ENCODE measurements at places on chromosomes 7 and 10.
A peak's percentile ranks its signal among the peaks of the same experiment; 100 is the strongest.

- DNase-seq: no peak
Observed at GRCh38 chr10:90930971-90931871, 10.3 kb upstream of the ANKRD1 start.

DNA sequence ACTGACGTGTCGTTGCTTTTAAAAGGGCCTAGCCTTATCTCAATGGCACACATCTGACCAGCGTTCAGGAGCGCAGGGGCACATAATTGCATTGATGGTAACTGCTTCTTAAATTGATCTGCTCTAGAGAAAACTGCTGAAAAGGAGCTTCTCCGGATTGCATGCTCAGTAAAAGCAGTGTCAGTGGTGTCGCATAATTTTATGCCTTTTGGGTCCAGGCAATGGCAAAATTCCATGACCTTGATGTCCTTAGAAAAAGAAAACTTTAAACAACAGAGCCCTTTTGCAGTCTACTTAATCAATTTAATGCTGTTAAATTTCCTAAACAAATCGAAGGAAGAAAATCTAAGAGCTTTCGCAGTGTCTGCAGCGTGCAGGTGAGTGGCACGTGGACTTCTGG, 75.7 kb downstream of the PTPRE start:
- DNase-seq: no peak

DNA sequence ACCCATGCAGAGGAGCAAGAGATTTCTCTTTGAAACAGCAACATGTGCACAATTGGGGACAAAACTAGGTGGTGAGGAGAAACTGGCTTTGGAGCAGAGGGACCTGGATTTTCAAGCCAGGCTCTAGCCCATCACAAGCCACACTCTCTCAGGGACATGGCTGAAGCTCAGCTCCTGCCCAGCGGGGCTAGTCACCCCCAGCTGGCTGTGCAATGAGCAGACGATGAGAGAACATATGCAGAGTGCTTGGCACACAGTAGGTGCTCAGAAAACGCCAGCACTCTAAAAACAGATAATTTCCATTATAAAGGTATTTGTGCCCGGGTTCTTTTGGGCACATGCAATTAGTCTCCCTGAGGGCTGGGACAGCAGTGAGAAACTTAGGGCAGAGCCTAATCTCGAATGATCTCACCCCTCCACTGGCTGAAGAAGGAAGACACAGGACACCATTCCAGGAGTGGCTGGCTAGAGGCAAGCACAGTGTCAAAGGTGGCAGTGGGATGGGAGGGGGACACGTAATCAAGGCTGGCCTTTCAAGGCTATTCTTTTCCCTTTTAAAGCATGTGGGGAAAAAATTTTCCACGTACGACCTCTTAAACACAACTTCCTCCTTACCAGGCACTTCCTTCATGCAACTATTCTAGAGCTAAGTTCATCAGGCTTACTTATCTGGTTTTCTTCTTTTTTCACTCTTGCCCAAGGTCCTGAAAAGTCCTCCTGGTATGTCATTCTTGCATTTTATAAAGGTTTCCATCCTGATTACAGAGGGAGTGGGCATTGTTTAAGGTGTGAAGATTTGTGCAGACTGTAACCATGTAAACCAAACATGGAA, 15.1 kb downstream of the FAM53B start:
- DNase-seq: no peak

DNA sequence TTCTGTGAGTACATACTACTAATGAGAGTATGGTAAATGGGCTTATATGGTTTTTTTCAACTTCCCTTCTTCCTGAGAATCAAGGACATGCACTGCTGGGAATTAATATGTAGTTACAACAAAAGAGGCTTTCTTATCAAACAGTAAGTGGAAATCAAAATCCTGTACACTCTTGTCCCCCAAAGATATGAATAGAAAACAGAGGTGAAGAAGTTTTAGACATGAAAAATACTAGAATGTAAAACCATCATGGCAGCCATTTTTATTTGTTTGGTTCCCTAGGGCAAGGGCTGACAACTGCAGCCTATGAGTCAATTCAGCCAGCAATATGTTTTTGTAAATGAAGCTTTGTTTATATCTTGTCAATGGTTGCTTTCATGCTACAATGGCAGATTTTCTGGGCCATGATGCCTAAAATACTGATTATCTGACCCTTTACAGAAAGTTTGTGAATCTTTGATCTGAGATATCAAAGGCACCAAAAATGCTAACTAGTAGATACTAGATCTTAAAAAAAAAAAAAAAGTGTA, 422.4 kb downstream of the PARD3 start:
- no peak for DNase-seq

DNA sequence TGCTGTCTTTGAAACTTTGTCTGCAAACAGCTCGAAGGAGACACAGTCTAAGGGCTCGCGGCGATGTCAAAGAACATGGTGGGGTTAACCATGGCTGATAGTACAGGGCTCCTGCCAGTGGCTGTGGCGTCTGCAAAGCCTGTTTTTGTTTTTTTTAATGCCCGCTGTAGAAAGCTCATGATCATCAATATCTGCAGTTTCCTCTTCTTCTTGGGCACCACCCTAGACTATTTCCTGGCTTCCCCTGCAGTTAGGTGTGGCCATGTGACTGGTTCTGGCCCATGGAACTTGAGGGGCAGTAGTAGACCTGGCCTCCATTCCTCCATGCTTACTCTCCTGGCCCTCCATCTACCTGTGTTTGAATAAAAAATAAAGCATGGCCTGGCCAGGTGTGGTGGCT, 21.8 kb upstream of the SAMD8 start:
- DNase-seq: no peak

DNA sequence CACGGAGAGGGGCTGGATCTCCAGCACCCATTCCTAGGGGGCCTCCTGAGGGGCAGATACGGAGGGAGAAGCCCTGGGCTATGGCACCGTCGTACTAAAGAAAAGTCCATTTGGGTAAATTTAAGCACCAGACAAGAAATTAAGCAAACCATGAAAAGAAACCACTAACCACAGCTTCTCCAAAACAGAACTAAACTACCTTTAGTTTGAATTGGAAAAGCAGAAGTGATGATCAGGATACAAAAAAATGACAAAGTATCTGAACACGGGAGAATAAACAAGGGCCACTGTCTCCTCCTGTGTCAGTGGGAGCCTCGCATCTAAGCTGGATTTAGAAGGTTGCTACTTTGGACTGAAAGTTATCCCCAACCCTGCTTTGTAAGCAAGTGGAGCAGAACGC, 69.1 kb downstream of the DIP2C start:
- DNase-seq: no peak

- DNase-seq: peak; percentile 72
Observed at GRCh38 chr7:100049441-100050291, at the start of gene ZSCAN21. ZSCAN21 (plus strand) TSS chr7:100049774; CDS start chr7:100057007, 7,233 bp downstream.
